PC-3 (cell line): ENCODE measurements at places on chromosomes 12 and 14.

DNA sequence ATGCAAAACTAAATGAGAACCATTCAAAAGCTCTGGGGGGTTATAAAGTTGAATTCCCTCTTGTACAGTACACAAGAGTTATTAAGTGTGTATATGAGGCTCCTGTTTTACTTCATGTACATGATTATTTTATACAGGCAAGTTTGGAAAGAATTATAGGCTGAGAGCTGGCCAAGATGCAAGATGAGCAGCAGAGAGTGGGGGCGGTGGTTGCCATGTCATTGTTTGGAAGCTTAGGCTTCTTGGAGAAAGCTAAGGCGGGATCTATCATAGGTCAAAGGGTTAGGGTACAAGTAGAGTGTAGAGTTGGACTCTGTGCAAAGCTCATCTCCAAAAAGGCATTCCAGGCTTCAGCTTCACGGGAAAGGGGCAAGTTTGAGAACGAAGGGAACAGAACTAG lies 297.1 kb upstream of the TBX3 start:
- DNase-seq, result no peak

GRCh38 chr12:66620026-66620425 lies 58.9 kb downstream of the GRIP1 start:
- DNase-seq, result peak; percentile 13

DNA sequence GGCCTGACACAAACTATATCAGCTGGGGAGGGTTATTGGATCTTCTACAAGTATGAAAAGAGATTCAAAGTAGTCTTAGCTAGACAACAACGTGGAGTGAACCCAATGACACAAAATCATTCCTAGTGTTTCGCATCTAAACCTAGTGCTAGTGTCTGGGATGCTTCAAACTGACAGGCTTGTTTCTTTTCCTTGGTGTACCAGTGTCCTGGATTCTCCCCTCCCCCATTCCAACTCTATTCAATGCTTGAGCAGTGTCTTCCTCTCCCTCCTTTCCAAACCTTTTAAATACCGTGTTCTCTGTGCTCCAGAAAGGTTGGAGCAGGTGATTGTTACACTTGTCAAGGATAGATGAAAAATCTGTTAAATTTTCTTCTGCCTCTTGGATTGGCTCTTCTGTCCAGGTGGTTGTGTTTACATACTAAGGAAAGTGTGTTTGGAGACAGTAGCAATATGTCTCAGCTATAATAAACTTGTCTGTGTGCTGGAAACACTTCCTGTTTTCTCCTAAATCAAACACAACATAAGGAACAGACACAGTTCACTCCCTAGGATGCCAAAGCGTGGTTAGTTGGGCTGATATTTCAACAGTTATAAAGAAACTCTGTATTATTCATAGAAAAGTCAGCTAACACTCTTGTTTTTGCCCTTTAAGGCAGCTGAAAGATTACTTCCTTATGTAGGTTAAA lies 14.4 kb upstream of the GUCY2C start:
- no peak for DNase-seq

- no peak for DNase-seq
Measured at GRCh38 chr12:81147292-81147919, 69.5 kb downstream of the ACSS3 start.

- peak; percentile 84 for DNase-seq
Measured at GRCh38 chr12:132030367-132031038, 80.8 kb downstream of the EP400 start.

DNA sequence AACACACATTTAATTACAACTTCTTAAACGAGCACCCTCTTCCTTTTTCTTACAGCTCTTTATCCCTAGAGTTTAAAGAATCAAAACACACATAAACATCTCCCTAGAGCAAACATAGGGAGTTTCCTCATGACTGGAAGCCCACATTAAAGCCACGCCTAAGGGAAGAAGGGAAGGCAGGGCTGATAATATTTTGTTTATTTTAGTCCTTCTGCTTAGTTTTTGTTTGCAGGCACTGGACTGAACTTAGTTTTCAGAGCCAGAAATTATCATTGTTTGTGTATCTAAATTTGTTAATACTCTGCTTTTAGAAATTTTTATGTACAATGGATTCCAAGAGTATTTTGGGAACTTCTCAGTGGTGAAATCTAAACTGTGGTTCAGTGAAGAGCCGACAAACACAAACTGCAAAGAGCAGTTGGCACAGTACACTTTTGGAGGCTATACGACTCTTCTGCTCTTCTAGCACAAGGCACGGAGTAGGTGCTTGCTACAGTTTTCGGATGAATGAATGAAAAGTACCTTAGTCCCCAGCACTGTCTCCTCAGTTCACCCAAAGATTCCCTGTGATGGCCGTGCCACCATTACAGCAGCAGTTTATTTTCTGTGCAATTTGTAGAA lies 17.6 kb upstream of the AMIGO2 start:
- DNase-seq, result peak; percentile 80

DNA sequence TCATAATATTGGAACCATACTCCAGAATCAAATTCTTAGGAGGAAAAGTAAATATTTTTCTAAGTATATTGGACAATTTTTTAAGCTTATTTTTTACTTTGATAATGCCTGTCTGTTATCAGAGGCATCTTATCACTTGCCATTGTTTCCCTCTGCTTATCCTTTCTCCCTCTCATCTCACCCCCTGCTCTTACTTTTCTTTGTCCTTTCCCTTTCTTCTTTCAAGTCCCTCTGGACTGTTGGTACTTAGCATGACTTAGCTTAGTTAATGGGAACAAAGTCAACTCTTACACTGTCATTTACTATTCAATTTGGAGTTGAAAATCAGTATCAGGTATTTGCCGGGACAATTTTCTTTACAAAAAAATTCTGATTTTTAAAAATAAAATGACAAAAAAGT lies 45.2 kb downstream of the ABCD2 start:
- no peak for DNase-seq

- no peak for DNase-seq
Measured at GRCh38 chr12:84492351-84492883, 420.2 kb downstream of the SLC6A15 start.
